Kidney epithelial cell (primary cell): ENCODE measurements at places on chromosomes 2 and 18. TPM values are rescaled to one million over a fixed set of nuclear protein-coding genes. Genes with fewer than 3 reads are reported as not detected.
A peak's percentile ranks its signal among the peaks of the same experiment; 100 is the strongest.

DNA sequence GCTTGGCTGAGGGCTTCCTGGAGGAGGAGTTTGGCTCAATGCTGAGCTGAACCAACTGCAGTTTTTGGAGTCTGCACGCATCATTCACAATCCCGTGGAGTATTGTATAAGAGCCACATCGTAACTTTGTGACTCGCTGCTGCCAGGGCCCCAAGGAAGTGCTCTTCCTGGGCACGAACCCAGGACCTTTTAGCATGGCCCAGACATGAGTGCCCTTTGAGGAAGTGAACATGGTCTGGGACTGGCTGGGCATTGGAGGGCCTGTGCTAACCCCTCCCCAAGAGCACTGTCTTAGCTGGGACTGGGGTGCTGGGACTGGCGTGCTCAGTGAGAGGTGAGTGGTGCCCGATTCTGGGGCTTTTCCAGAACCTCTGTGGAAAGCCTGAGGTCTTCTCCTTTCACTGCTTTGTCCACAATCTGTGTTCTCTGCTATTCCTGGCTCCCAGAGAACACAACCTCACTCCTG is 88.6 kb downstream of the LIPG start:
- DNase-seq: no peak

DNA sequence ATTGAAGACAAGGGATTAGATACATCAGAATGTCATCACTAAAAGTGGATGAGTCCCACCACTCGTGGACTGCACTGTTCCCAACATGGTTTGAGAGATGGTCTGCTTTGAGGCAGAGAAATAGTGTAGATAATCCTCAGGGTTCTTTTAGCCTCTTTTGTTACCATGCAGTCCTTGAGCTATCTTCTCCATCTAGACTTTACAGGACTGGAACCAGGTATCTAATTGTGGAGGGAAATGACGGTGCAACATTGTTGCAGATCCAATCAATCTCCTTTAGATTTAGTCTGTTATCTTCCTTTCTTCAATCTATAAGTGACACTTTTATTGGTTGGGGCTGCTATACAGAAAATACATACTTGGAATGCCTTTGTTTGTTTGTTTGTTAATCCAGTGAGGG is 183.8 kb upstream of the CWC22 start:
- DNase-seq: no peak

DNA sequence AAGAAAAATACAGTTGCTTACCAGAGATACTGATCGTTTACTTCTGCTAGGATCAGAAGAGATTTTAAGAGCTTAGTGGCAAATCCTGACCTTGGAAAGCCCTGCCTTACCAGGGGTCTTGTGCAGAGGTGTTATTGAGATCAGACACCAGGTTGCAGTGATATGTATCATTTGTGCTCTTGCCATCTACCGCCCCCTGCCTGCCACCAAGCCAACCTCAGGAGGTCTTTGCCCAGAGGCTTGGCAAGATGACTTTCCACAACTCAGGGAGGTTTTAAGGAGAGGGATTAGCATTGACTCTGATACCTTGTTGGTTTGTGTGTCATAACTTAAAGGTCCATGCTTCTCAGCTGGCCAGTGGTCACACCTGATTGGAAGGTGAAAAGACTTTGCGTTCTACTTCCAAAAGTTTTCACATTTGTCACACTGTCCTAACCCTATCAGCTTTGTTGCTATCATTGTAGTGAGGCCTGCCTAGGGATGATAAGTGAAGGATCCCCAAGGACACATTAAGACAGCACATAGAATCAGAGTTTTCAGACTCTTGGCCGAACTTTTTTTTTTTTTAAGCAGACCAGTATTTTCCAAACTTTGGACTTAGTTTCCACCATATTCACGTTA is 46.2 kb upstream of the MGAT5 start:
- no peak for DNase-seq

Gene NOSTRIN
- total RNA-seq: 0.42 and 0.89 TPM in 2 replicates

DNA sequence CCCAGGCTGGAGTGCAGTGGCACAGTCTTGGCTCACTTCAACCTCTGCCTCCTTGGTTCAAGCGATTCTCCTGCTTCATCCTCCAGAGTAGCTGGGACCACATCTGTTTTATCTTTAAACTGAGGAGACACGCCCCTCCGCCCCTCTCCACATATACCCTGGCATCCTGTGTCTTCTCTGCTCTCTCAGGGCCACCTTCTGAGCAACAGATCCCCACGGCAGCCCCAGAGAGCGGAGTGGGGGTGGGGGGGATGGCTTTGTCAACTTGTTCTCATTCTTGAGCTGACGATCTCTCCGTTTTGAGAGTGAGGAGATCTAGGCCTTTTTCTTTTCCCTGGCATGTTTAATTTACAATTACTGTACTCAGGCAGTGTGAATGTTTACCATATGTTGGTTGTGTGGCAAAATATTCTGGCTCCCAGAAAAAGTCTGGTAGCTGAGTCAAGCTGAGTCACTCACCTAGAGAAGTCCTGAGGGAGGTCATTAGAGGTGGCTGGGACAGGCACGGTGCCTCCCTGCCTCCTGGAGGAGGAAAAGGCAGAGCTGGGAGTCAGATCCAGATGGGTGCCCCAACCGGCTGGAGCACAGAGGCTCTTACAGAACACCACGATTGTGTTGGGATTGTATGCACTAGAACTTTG is 19.5 kb upstream of the ID2 start:
- peak; percentile 67 for DNase-seq

GRCh38 chr2:219783359-219783975 is 156.0 kb downstream of the SLC4A3 start:
- DNase-seq: no peak

- DNase-seq: no peak
Observed at GRCh38 chr2:136538489-136538888, 226.9 kb upstream of the THSD7B start.

DNA sequence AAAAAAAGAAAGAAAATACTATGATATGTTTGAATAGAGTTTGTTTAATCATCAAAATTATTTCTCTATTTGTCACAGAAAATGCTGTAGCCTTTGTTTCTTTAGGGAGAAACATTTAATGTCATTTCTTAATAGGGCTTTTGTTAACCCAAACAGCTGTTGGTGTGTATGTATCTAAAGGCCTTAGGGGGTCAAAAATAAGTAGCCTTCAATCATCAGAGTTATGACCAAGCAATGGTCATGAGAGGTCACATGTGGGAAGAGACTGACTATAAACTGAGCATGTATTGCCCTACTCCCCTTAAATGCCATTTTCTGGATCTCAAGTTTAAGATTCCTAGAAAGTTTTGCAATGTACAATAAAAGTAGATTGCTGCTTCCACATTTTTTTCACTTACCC is 22.7 kb downstream of the HNMT start:
- no peak for DNase-seq

Gene HYCC2
- total RNA-seq: 6.9 and 7.3 TPM in 2 replicates

Gene CDH20
- not detected in 2 replicates for total RNA-seq

Gene ZNF521
- total RNA-seq: 6.0 and 14.5 TPM in 2 replicates

- no peak for DNase-seq
Observed at GRCh38 chr2:60353863-60354262, 199.6 kb downstream of the BCL11A start.

DNA sequence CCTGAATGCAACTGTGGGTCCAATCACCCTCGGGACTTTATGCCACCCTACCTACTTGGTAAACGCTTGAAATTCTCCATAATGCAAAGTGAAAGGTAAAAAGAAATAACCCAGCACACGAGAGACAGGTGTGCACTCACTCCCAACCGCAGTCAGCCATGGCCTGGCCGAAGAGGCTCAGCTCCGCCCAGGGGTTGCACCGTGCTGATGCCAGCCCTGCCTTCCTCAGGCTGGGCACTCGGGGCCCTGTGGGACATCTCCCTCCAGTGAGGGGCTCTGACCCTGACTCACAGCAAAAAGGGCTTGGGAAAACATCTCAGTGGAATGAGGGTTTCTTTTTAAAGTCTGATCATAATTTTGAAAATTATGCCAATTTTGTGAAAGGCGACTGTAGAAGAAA is 13.3 kb downstream of the SLC66A2 start:
- DNase-seq: no peak

Gene NETO1
- 7.1 and 7.5 TPM in 2 replicates for total RNA-seq

Gene NYAP2
- not detected in 2 replicates for total RNA-seq

DNA sequence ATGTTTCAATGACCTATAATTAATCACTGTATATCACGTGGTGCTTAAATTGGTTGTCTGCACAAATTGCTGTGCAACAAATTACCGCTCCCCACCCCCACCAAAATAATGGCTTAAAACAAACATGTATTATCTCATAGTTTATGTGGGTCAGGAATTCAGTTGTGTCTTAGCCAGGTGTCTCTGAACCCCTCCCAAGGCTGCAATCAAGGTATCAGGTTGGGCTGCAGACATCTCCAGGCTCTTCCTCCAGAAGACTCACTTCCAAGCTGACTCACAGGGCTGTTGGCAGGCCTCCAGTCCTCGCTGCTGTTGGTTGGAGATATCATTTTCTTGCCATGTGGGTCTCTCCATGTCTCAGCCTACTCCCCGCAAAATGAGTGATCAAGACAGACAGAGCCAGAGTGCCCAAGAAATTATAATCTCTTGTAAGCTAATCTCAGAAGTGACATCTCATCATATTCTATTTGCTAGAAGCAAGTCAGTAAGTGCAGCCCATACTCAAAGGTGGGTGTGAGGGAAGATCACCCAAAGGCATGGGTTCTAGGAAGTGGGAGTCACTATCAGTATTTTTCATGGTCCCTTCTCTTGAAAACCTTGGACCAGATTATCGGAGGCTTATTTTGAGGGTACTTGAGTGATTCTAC is 38.4 kb downstream of the SPC25 start:
- DNase-seq: no peak

- DNase-seq: no peak
Observed at GRCh38 chr2:182173944-182174622, 188.4 kb downstream of the PPP1R1C start.

Gene UGT1A3
- not detected in 2 replicates for total RNA-seq

DNA sequence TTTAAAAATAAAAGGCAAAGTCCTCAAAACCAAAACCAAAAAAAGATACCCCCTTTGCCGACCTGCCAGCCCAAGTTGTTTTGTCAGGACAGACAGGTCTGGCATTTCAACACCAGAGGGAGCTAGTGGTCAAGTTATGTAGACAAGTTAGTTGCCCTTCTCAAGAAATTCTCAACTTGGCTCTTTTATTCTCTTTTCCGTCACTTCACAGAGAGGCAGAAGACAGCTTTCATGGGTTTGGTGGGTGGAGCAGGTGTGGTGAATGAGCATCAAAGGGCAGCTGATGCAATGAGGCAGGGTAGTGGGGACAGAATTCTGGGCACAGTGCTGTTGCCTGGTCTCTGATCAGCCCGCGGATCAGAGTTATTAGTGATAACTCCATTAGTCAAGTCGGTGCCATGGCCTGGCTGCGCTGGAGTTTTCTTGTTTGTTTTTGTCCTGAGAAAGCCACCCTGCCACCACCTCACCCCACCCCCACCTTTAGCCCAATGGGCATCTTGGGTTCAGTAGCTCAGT is 303.7 kb upstream of the EPAS1 start:
- DNase-seq: no peak

Gene SH3RF3
- total RNA-seq: 9.6 and 11.3 TPM in 2 replicates

DNA sequence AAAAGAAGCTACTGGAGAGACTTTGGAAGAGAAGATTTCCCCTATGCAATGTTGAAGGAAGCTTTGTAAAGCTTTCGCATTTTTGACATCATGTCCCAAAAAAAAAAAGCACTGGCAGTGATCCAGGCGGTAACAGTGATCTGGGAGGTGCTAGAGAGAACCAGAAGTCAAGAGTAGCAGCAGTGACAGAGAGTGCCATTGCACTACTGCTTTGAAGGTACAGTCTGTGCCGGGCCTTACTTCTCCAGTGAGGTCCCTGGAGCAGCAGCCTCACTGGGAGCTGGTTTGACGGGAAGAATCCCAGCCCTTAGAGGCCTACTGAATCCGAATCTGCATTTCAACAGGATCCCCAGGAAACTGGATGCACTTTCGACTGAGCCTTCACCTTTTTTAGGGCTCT is 50.9 kb upstream of the ATL2 start:
- DNase-seq: no peak

GRCh38 chr18:76928179-76928868 is 106.0 kb downstream of the ZNF236 start:
- no peak for DNase-seq

DNA sequence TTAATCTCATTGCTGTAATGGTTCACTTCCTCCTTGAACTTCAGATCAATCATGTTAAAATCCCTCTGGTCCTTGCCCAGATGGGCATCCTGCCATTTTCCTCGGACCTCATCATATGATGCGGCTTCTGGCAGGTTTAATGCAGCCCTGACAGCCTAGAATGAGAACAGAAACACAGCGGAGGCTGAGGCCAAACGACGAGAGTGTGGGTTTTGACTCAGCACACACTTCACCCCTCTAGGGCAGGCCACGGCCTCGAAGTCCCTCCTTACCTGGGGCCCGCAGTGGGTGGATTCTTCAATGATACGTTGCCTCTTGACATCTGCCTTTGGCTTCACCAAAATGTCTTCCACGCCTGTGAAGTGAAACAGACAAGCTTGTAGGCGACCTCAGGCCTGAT is 56.8 kb downstream of the POLR1A start:
- DNase-seq: no peak

Gene HDHD2
- 15.5 and 21.4 TPM in 2 replicates for total RNA-seq

DNA sequence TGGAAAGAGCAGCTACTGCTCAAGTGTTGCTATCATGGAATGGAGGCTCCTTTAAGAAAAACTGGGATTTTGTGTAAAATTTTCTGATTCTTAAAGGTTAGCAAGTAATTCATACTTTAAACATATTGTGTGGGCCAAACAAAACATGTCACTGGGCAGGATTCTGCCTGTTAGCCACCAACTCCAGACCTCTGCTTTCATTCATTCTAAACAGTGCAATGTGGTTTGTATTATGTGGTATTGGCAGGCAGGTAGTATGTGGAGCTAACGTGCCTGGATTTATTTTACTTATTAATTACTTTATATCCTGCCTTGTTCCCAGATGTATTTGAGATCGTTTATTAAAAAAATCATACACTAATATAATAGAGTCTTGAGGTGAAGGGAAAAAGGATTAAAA is 1521.3 kb upstream of the ACVR2A start:
- DNase-seq: no peak

Gene CCDC178
- total RNA-seq: 0.08 TPM in 1 of 2 replicates, not detected in the other

Gene SPP2
- not detected in 2 replicates for total RNA-seq

GRCh38 chr18:2032036-2032435 is 539.3 kb downstream of the METTL4 start:
- DNase-seq: no peak

Gene LYPD6B
- 1.2 and 5.3 TPM in 2 replicates for total RNA-seq

DNA sequence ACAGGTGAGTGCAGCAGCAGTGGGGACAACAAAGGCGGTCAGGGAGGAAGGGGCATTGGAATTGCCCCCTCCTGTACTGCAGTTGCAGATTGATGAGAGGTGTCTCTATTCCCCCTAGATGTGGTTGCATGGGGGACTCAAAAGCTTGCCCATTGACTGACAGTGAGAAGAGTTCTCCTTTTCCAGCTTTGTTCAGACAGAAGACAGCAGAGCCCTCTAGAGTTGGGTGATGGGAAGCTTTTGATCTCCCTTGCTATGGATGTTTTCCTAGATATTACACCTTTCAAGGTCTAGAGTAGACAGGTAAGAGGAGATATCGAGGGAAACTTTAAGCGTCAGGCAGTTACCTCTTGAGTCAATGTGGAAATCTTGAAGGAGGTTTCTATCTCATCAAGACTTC is 2.9 kb downstream of the PROKR1 start:
- DNase-seq: no peak

Gene ATOH8
- 0.41 and 1.0 TPM in 2 replicates for total RNA-seq

Gene HOXD9
- 11.6 and 12.2 TPM in 2 replicates for total RNA-seq

GRCh38 chr2:38097988-38098385 is 22.0 kb upstream of the CYP1B1 start:
- no peak for DNase-seq

Gene SPAST
- 23.0 and 23.9 TPM in 2 replicates for total RNA-seq
